ENCODE measurements at places on chromosomes 12 and 14.

DNA sequence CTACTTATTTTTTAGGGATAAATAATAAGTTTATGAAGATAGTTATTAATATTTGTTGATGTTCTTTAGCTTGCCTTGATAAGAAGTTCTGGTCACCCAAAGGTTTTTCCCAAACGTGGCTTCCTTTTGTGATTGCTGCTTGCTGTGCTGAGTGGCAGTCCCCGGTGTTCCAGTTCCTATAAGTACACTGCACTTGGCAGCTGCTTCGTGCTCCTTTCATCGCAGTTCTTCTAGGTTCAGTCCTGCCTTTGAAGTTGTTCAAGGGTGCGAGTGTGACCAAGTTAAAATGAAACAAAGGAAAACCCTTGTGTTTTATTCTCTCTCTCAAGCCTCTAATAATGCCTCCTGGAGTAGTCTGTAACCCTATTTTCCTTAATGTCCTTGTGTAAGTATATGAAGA, 128.5 kb upstream of the ATF1 start:
- no peak for DNase-seq

DNA sequence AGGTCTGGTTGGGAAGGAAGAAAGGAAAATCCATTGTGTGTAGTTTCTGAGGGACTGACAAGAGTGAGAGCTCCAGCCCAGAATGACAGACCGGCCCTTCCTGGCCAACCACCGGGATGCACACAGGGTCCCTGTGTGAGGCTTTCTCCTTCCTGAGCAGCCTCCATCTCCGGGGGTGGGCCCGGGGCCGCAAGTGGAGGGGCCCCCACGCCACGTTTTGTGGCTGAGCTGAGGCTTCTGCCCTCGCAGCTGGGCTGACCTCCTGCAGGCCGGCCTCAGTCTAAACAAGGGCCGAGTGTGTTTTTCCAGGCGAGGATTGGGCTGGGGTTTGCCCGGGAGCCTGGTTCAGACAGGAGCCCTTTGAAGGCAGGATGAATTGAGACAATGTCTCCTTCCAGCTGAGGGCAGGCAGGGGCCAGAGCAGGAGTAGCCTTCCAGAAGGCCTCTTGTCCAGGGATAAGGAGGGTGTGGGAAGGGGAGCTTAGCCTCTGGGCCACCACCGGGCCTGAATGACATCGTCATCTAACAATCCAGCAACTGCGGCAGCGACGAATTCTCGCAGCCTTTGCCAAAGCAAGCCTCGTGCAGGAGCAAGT, 96.5 kb upstream of the NCOR2 start:
- no peak for DNase-seq

DNA sequence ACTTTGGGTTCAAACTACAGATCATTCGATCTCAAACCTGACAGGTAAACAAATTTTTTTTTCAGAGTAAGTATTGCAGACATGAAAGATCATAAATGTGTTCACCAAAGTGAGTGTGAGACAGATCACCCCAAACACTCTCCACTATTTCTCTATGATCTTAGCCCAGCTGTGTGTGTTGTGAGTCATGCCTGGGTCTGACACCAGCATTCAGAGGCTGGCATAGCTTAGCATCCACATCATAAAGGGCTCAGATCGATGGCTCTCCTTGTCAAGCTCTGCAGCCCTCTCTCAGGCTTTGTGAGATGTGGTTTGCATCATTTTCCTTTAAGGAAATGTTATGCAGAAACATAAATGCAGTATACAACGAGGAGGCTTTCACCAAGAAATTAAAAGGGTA, 164.9 kb downstream of the ETV6 start:
- no peak for DNase-seq

DNA sequence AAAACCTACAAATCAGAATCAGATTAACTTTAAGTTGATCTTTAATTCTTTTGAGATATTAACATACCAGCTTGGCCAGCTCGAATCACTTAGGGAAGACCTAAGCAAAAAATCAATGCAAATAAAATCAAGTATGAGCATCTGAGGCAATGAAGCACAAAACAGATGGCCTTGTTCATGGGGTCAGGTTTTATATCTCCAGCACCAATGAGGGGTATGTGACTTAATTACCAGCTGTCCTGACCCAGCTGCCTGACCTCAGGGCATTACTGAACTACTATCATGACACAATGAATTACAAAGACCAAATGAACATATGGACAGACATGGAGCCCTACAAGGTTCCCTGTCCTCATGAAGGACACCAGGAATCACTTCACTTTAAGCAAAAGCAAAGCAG, 70.5 kb downstream of the FGD6 start:
- no peak for DNase-seq

- no peak for DNase-seq
These were observed 315.2 kb upstream of the G2E3 start for GRCh38 chr14:30243805-30244204.

GRCh38 chr14:40053416-40053815, 621.2 kb upstream of the FBXO33 start:
- no peak for DNase-seq

- DNase-seq: peak; percentile 47
These were observed 767 bp upstream of the TCP11L2 start for GRCh38 chr12:106301611-106302321.

GRCh38 chr12:99859126-99859525, 125.6 kb downstream of the ANKS1B start:
- no peak for DNase-seq

GRCh38 chr12:31230004-31230403, 95.9 kb downstream of the SINHCAF start:
- no peak for DNase-seq

DNA sequence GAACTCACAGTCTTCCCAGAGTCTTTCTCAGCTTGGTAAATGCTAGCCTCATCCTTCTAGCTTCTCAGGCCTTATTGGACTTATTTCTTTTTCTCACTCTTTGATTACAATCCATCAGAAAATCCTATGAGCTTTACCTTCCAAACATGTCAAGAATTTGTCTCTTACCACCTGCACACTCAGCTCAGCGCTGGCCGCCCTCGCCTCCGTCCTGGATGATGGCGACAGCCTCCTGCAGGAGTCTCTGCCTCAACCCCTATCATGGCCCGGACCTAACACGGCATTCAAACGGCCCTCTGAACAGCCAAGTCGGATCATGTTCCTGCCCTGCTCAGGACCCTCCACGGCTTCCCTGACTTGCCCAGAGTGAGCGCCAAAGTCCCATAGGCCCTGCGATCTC, 333.1 kb upstream of the FKBP4 start:
- no peak for DNase-seq

GRCh38 chr12:50788561-50788960, 24.7 kb downstream of the ATF1 start:
- DNase-seq: no peak

DNA sequence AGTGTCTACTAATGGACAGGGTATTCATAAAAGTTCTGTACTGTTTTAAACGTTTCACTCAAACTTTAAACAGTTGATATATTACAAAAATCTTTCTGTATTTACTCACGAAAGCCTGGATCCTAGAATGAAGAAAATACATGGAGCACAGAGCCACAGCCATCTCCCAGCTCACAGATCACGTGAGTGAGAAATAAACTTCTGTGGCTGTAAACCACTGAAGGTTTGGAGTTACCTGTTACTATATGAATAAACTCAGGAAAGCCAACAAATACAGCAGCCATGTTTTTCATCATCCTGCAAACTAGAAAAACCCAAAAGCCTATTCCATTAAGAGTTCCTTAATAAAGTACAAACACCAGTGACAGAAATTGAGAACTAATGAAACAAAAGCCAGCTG, 867 bp upstream of the TDG start:
- DNase-seq: no peak

- no peak for DNase-seq
These were observed 3.9 kb upstream of the KRT6B start for GRCh38 chr12:52455821-52456220.

GRCh38 chr14:100764471-100765115, 37.9 kb downstream of the DLK1 start:
- DNase-seq: no peak

GRCh38 chr14:59507752-59508103, 23.4 kb downstream of the JKAMP start:
- no peak for DNase-seq

DNA sequence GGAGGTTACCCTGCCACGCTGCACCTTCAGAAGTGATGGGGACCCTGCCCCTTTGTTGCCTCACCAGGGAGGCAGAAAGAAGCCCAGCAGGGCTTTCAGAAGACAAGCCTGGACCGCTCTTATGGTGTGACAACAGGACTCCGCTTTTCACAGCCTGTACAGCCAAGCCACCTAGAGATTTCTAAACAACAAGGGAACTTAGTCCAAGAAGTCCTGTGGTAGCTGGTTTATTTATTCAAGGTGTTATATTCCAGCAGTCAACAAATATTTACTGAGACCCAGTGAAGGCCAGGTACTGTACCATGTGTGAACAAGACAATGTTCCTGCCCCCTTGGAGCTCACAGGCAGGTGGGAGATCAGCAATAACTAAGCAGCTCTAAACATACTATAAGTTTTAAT, 4.0 kb upstream of the TMEM229B start:
- DNase-seq: no peak

DNA sequence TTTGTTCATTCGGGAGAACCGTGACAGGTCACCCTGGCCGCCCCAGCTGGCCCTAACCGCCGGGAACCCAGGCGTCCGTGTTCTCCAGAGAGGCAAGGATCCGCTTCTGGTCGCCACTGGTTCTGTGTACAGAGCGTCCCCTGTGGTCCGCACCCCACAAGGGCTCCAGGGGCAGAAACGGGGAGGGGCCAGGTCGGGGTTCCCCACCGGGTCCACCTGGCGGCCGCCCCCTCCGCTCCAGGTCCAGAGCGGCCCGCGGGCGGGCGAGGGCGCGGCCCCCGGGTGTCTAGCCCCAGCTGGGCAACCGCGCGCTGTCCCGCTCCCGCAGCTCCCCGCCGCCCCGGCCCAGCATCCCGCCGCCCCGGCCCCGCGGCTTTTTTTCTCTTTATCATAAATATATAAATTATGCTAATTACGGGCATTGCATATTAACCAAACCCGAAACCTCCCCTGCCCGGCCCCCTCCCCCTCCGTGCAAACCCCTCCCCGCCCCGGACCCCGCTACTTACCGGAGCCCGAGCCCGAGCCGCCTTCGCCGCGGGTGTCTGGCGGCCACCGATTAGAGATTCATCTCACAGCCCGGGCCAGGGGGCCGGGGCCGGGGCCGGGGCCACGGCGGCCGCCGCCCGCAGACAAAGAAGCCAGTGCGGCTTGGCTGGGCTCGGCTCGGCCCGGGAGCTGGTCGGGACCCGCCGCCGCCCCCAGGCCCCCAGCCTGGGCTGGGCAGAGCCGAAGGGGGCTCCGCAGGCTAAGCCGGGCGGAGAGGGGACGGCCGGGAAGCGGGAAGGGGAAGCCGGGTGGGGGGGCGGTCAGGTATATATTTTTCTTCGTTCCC, 512 bp downstream of the POU6F1 start:
- DNase-seq: peak; percentile 52

- no peak for DNase-seq
These were observed 19.5 kb downstream of the PTGDR start for GRCh38 chr14:52286661-52287649.

DNA sequence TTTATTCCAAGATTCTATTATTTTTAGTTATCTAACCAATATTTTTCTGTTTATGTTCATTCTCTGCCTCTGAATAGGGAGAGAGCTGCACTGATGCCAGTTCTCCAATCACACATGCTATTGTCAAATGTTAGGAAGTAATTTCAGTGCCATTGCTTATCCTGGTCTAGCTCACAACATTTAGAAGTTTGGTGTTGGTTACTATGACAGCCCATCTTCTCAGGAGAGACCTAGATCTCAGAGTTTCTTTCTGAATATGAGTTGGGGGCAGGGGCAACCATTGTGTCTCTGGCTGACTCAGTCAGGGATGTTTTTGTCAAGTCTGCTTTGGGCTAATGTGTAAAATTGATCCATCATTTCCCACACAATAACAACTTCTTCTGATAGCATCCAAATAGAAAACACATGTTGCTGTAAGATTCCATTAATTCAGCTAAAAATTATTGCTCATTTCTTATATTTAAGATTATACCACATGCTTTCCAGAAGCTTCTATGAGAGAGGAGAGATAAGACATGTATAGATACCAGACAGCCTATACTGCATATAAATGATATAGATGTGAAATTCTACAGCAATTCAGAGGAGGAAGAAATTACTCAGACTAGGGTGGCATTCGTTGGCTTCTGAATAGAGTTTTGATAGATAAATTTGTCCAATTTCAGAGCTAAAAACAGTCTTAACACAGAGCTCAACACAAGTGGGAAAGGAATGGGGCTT, 64.8 kb downstream of the DACT1 start:
- DNase-seq: no peak

- DNase-seq: no peak
These were observed 892.2 kb downstream of the BCL11B start for GRCh38 chr14:98379830-98380229.

DNA sequence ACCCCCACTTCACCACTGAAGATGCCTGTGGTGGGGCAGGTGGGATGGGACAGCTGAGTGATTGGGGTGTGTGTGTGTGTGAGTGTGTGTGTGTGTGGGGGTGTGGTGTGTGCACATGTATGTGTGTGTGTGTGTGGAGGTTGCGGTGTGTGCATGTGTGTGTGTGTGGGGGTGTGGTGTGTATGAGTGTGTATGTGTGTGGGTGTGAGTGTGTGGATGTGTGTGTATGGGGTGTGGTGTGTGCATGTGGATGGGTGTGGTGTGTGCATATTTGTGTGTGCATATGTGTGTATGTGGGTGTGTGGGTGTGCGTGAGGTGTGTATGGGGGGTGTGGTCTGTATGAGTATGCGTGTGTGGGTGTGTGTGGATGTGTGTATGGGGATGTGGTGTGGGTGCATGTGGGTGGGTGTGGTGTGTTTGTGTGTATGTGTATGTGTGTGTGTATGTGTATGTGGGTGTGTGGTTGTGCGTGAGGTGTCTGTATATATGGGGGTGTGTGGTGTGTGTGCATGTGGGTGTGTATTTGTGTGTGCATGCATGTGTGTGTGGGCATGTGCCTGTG, 61.6 kb downstream of the PLEKHG3 start:
- DNase-seq: no peak

DNA sequence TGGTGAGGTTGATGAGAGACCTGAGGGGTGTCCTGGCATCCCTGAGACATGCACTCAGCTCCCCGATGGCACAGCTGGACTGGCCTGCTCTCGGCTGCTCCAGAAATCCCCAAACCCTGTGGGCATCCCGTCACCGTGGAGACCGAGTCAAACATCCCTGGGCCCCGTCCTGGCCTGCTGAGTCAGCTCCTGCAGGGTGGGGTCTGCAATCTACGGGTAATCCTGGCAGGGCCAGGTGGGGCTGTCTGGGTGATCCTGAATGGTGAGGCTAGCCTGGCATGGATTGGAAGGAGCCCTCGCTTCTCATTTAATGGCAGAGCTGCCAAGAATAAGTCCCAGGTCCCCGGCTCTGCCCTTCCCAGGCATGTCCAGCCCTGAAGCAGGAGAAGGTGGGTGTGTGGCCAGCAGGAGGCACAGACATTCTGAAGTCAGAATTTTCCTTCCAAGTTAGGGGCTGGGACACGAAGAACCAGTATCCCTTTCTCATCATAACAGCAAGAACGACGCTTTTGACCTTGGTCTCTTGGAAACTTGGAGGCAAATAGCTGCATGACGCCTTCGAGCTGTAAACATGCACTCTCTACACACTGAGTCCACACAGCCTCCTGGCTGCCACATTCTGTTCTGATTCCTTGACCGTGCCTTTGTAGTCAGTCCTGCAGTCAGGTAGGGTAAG, 17.7 kb upstream of the SERPINA4 start:
- DNase-seq: no peak

Data from activated CD8-positive, alpha-beta memory T cell treated with anti-CD3 and anti-CD28 coated beads, Interleukin-2, amount 50 U/mL, for 4 hours (primary cell).